ENCODE measurements at places on chromosomes 6 and 20. TPM values are rescaled to one million over a fixed set of nuclear protein-coding genes. Genes with fewer than 3 reads are reported as not detected.

TFAP2C gene
- 2.7 TPM for total RNA-seq

KCNK15 gene
- total RNA-seq = 8.8 TPM

SERINC1 gene
- total RNA-seq = 245 TPM

SLC52A3 gene
- total RNA-seq = 3.3 TPM

FAM83C gene
- total RNA-seq = not detected

EDN3 gene
- not detected for total RNA-seq
